MCF 10A (cell line): ENCODE measurements at places on chromosomes 6 and 20. TPM values are rescaled to one million over a fixed set of nuclear protein-coding genes. Genes with fewer than 3 reads are reported as not detected.

The ZNF391 gene
- total RNA-seq = 6.2 and 8.3 TPM in 2 replicates

The MATN4 gene
- total RNA-seq = 0.20 TPM in 1 of 2 replicates, not detected in the other

DNA sequence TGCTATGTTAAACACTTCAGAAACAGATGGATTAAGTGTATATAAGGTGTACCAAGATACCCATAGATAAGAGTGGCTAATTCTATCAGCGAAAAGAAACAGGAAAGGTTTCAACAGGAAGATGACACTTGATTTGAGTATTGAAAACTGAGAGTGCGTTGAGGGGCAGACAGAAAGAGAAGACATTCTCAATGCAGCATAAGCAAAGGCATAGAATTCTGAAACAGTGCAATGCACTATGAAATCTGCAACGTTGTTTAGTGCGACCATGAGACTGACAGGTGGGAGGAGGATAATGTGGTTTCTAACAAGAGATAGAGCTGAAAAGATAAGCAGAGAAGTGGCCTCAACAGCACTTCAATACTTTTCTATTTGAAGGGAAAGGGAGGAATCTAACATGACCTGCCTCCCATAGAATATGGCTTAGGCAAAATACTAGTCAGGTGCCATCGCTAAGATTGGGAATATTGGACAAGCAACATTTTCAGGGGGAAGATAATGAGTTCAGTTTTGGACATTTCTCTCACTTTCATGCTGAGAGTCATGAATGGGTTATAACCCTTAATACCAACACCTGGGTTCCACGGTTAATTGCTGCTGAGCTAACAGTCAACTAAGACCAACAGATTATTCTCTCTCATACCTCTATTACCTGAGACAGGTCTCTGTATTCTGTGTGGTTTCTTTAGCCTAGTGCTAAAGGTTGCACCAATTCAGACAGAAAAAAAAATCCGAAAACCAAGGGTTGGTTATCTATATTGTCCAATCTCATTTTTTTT is 312.9 kb upstream of the ARID1B start:
- no peaks in the 10 kb centered on the region for H3K27me3 ChIP-seq
- DNase-seq = no peak
- H3K36me3 ChIP-seq = no peaks in the 10 kb centered on the region
- no peak overlapping the region for H3K27ac ChIP-seq
- no peaks in the 10 kb centered on the region for H3K4me1 ChIP-seq

- no peaks in the 10 kb centered on the region for H3K27me3 ChIP-seq
- H3K4me3 ChIP-seq = no peak overlapping the region
- no peak overlapping the region for H3K27ac ChIP-seq
- DNase-seq = no peak
- H3K36me3 ChIP-seq = no peaks in the 10 kb centered on the region
Observed at GRCh38 chr6:20263059-20263458, 50.8 kb upstream of the MBOAT1 start.

The SYS1 gene
- total RNA-seq = 19.1 and 28.2 TPM in 2 replicates

The CTAGE9 gene
- not detected in 2 replicates for total RNA-seq

DNA sequence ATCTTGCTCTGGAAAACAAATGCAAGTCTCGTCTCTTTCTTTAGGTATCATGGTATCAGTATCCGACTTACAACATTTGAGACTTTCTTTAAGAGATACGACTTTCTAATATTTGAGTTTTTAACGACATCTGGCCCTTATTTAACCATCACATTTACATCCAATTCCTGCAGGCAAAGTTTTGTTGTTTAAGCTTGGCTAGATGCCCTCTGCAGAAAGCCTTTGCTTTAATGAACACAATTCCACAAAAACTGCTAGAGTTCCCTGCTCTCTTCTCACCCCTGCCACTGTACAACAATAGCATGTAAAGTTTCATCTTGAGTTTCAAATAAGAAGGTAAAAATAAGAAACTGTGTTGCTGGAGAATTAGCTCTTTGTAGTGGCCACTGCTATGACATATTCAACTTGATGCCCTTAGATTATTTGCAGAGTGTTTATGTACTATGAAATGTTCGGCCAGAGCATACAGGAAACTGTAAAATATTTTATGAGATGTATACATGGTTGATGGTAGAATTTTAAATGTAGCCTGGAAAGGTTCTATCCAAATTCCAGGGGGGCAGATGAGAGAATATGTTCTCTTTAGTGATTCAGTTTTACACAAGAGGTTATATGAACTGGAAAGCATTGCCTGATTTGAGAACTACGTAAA is 438.6 kb downstream of the CDC5L start:
- no peaks in the 10 kb centered on the region for H3K36me3 ChIP-seq
- no peak for DNase-seq
- H3K27ac ChIP-seq = no peak overlapping the region
- no peaks in the 10 kb centered on the region for H3K4me1 ChIP-seq
- H3K27me3 ChIP-seq = no peaks in the 10 kb centered on the region

- no peak overlapping the region for H3K4me3 ChIP-seq
- H3K36me3 ChIP-seq = no peaks in the 10 kb centered on the region
- DNase-seq = no peak
- no peaks in the 10 kb centered on the region for H3K27me3 ChIP-seq
Observed at GRCh38 chr6:158916617-158917016, 83.4 kb downstream of the RSPH3 start.

DNA sequence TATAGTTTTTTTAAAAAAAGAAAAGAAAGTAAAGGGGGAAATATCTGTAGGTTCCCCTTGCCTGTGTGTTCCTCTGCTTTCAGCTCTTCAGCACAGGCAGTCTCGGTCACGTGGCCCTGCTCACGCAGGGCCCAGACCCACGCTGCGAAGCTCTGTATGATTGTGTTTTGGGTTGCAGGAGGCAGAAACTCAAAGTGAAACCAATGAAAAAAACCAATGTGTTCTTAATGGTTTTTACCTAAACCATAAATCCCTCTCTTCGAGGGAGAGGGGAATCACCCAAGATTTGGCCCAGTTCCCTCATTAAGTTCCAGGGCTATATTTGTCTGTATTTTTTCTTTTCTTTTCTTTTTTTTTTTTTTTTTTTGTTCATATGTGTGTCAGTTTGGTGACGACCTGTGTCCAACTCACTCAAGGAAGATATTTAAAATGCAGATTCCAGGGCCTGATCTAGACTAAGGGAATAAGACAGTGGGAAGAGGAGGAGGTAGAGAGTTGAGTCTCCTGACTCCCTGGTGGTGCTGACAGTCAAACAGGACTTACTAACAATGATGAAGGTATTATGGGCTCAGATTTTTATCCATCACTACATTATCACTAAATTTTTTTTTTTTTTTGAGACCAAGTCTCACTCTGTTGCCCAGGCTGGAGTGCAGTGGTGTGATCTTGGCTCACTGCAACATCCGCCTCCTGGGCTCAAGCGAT is 33.8 kb upstream of the RREB1 start:
- H3K27me3 ChIP-seq = no peaks in the 10 kb centered on the region
- H3K4me3 ChIP-seq = no peak overlapping the region
- no peak overlapping the region for H3K27ac ChIP-seq
- H3K4me1 ChIP-seq = no peaks in the 10 kb centered on the region

- H3K27me3 ChIP-seq = no peaks in the 10 kb centered on the region
- peaks cover 21% of the 10 kb centered on the region for H3K4me1 ChIP-seq
- no peak overlapping the region for H3K4me3 ChIP-seq
- H3K27ac ChIP-seq = peak overlapping the region; percentile 87
- H3K36me3 ChIP-seq = no peaks in the 10 kb centered on the region
- peak; percentile 71 for DNase-seq
Observed at GRCh38 chr6:18501663-18502013, 114.5 kb downstream of the RNF144B start.

The PRSS16 gene
- 22.8 and 27.9 TPM in 2 replicates for total RNA-seq

DNA sequence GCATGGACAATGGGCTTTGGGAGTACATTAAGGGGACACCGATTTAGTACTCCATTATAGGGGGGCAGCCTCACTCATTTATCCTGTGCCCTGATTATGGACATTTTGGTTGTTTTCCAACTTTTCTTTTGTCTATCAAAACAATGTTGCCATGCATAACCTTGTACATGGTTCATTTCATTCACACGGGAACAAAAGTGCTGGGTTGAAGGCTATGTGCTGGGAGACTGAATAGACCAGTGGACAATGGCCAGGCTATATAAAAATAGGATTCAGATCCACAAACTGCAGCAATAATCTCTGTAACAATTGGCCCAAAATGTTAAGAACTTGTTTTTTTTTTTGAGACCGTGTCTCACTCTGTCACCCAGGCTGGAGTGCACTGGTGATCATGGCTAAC is 100.7 kb upstream of the GMDS start:
- no peak for DNase-seq
- H3K27me3 ChIP-seq = no peaks in the 10 kb centered on the region
- no peaks in the 10 kb centered on the region for H3K4me1 ChIP-seq

DNA sequence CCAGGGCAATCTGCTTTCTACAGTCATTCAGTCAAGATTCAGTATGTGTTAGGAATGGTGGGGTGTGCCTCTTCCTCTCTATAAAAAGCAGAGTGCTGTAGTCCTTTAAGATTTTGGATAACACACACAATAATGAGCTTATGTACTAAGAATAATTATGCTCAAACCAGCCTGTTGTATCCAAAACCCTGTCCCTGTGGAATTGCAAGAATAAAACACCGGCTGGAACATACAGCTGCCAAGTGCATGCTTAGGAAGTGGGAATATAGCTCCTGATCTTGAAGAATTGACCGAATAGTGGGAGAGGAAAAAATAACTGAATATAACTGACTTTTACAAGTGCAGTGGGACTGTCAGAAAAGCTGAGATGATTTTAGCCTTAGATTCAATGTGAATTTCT is 979 bp upstream of the MOCS1 start:
- H3K27me3 ChIP-seq = peaks cover 10% of the 10 kb centered on the region
- H3K36me3 ChIP-seq = no peaks in the 10 kb centered on the region
- peaks cover 15% of the 10 kb centered on the region for H3K4me1 ChIP-seq
- H3K4me3 ChIP-seq = no peak overlapping the region
- H3K27ac ChIP-seq = no peak overlapping the region

The ENPP5 gene
- 0.07 TPM in 1 of 2 replicates, not detected in the other for total RNA-seq

- no peak overlapping the region for H3K27ac ChIP-seq
- H3K36me3 ChIP-seq = peaks cover 4% of the 10 kb centered on the region
- peaks cover 15% of the 10 kb centered on the region for H3K27me3 ChIP-seq
Observed at GRCh38 chr6:11527274-11527870, 10.2 kb upstream of the TMEM170B start.

DNA sequence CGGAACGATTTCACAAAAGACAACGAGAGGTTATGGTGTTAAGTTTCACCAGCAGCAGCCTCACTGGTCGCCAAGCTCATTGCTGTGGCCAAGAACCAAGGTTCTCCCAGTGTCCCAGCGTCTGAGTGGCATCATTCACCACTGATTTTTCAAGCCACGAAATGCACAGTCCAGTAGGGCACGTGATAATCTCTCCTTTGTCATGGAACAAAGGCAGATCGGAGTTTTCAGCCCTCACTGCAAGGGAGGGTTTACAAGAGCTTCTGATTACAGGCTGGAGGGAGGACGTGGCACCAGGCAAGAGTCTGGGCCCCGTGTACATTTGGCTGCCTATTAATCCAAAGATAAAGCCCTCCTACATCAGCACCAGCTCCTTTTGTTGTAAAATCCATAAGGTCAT is 2.0 kb downstream of the CD24 start:
- H3K36me3 ChIP-seq = no peaks in the 10 kb centered on the region
- no peak overlapping the region for H3K27ac ChIP-seq
- DNase-seq = no peak
- no peaks in the 10 kb centered on the region for H3K4me1 ChIP-seq
- no peaks in the 10 kb centered on the region for H3K27me3 ChIP-seq

DNA sequence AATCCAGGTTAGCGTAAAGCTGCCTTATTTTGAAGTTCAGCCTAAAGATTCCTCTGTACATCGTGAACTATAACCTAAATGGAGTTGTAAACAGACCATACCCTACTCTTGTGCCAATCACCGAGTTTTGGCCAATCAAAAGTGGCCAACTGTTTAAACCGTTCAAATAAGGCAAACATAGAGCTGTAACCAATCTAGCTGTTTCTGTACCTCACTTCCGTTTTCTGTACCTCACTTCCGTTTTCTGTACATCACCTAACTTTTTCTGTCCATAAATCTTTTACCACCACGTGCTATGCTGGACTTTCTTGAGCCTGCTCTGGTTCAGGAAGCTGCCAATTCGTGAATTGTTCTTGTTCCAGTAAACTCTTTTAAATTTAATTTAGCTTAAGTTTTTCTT is 39.7 kb downstream of the LBP start:
- H3K27me3 ChIP-seq = peaks cover 13% of the 10 kb centered on the region
- no peak overlapping the region for H3K4me3 ChIP-seq
- H3K27ac ChIP-seq = no peak overlapping the region
- no peak for DNase-seq
- no peaks in the 10 kb centered on the region for H3K36me3 ChIP-seq

GRCh38 chr6:95511404-95511803 is 65.9 kb upstream of the MANEA start:
- no peak overlapping the region for H3K27ac ChIP-seq
- H3K4me3 ChIP-seq = no peak overlapping the region
- H3K36me3 ChIP-seq = no peaks in the 10 kb centered on the region
- no peak for DNase-seq
- no peaks in the 10 kb centered on the region for H3K4me1 ChIP-seq
- H3K27me3 ChIP-seq = peaks cover 25% of the 10 kb centered on the region
